Dermis blood vessel endothelial cell (primary cell): ENCODE measurements at places on chromosomes 2 and 18. TPM values are rescaled to one million over a fixed set of nuclear protein-coding genes. Genes with fewer than 3 reads are reported as not detected.

The TMEM163 gene
- total RNA-seq: 0.09 and 0.34 TPM in 2 replicates

The FOXD4L1 gene
- 0.05 and 0.17 TPM in 2 replicates for total RNA-seq

DNA sequence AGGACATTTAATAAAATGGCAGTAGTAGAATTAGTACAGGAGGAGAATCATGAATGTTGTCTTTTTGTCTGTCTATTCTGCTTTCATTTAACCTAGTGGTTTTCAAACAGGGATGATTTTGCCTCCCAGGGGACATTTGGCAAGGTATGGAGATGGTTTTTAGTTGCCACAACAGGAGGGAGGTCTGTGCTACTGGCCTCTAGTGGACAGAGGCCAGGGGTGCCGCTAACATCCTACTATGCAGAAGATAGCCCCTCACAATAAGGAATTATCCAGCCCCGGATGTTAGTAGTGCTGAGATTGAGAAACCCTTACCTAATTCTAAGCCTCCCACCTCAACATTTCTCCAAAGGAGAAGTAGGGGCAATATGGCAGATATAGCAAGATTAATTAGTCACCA is 18.3 kb downstream of the FASTKD2 start:
- DNase-seq: peak; percentile 23

- peak; percentile 20 for DNase-seq
These were observed 72.6 kb downstream of the AOX1 start for GRCh38 chr2:200658278-200658864.

The GPR35 gene
- 0.33 and 0.85 TPM in 2 replicates for total RNA-seq

GRCh38 chr18:21998486-21998885 is 170.9 kb upstream of the GATA6 start:
- no peak for DNase-seq

DNA sequence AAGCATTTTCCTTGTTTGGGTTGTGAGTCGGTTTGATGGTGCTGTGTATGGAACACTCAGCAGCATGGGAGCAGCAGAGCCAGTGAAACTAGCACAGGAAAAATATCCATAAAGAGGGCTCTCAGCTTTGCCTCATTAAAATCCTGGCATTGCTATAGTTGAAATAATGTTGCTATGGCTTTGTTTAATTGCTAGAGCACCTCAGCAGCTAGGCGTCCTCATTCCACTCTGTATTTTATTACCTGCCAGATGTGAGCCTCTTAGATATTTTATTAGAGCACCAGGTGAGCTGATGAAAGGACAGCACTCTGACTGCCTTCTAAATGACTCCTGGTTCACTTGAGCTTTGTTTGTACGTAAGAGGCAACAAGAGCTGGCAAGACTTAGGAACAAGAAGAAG is 232.4 kb downstream of the MTX2 start:
- no peak for DNase-seq

DNA sequence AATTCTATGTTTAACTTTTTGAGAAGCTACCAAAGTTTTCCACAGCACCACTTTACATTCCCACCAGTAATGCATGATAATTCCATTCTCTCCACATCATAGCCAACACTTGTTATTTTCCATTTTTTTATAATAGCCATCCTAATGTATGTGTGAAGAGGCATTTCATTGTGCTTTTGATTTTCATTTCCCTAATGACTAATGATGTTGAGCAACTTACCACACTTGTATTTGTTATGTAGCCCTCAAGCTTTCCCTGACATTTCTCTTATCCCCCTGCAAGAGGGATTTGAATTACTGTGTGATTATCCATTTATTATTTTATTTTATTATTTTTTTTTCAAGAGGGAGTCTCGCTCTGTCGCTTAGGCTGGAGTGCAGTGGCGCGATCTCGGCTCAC is 23.6 kb upstream of the SOS1 start:
- no peak for DNase-seq

DNA sequence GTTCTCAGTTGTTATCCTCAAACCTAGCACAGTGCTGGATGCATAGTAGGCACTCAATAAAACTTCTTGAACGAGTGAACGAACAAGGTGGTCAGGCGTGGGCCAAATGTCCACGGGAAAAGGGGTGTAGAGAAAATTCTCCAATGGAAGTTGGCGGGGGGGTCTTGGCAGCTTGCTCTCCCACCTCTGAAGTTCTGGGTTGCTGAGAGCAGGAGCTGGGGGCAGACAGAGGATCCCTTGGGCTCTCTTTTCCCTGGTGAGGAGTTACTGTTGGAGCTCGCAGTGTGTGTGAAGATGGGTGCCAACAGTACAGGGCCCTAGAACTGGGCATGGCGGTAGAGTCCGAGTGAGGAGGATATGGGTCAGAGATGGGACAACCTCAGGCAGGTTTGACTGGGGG is 2.3 kb upstream of the CRYBA2 start:
- no peak for DNase-seq

- DNase-seq: no peak
These were observed 148.5 kb downstream of the TMEM200C start for GRCh38 chr18:5746844-5747243.

DNA sequence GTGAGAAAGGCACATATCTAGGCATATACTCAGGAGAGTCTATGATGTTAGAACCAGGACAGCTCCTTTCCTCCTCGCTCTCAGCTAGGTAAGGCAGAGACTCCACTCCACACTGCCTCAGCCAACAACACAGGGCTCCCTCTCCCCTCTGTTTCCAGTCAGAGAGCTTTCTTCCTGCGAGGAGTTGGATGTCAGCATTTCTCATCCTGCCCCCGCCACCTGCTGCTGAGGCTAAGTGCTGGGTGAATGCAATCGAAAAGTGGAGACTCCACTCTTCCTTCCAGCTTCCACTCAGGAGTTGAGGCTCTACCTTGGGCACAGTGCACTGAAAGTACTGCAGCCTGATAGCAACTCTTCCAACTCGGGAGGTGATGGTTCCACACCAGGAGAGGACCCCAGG is 177.2 kb upstream of the RAB6C start:
- DNase-seq: no peak

The WNT6 gene
- not detected in 2 replicates for total RNA-seq

DNA sequence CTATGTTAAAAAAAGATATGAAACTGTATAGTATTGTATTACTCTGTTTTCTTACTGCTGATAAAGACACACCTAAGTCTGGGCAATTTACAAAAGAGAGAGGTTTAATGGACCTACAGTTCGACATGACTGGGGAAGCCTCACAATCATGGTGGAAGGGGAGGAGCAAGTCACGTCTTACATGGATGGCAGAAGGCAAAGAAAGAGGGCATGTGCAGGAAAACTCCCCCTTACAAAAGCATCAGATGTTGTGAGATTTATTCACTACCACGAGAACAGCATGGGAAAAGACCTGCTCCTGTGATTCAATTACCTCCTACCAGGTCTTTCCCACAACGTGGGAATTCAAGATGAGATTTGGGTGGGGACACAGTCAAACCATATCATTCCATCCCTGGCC is 57.0 kb downstream of the NCOA1 start:
- DNase-seq: no peak

The ERICH2 gene
- total RNA-seq: not detected in 2 replicates

The MATN3 gene
- total RNA-seq: 1.2 and 1.3 TPM in 2 replicates
